ENCODE measurements at places on chromosomes 6 and 20.

DNA sequence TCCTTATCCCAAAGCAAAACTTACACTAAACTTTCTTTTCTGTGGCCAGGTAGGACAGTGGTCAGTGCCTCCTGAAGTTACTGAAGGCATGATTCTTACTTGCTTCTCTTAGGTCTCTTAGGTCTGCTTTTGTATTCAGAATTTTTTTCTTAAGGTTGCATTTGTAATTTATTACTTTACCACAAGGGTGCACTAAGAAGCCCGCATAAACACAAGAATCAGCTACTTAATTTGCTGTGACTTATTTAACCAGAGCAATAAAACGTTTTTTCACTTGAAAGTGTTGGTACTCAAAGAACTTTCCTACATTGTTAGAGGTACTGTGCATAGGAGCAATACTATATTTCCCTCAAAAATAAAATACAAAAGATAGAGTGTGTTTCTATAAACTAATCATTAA, 75.4 kb upstream of the LAMA2 start:
- no peak for DNase-seq

GRCh38 chr6:133266186-133266585, 25.0 kb downstream of the EYA4 start:
- no peak for DNase-seq

DNA sequence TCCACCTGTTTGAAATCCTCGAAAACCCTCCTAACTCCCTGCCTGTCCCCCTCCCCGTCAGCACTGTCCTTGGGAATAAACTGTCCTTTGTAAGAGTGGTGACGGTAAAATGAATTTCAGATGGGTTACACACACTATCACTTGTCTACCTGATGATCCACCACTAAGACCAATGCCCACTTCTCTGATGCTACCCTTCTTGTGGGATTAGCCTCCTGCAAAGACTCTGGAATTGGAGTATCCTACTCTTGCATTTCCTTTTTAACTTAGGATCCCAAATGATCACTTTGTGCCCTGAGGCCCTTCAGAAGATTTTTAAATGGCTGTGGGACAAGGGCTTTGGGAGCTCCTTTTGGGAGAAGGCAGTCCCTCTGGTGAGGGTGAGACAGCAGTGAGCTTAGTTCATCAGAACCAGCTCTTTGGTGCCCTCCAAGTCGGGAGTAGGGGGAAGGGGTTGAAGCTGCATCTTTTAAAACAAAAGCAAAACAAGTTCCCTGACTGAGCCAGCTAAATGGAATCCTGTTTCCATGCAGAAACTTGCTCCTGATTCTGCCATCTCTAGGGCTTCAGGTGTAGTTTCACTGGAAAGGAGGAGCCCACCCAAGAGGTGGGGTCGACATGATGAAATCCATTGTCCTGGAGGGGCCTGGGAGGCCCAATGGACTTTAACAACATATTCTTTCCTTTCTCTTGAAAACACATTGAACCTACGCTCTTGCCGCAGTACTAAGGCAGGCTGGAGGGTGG, 86.5 kb downstream of the ASXL1 start:
- DNase-seq: no peak

DNA sequence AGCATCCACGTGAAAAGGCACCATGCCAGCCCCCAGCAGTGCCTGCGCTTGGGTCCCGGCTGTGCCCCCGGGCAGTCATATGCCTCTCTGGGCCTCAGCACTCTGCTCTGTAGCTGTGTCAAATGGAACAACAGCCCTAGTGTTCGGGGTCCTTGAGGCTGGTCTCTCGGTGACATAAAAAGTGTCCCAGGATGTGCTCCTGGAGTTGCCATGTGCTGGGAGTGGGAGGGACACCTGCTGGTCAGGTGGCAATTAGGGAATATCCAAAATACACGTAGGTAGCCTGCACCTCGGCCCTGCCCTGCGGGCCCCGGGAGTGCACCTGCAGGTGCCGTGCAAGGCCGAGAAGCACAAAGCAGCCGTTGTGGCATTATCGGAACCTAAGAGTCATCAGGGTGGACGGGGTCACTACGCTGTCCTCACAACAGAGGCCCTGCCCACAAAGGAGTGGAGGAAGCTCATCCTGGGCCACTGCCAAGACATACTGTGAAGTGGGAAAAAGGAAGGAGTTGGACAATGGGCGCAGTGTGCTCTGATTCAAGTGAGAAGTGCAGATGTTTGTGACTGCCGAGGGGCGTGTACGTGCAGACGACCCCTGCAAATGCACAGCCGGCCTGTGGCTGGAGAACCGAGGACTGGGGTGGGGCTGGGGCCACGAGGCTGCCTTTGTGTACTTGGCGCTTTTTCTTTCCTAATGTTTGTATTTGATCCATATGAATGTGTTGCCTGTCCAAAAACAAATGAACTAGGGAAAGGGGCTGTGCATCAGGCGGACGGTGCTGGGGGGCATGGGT, 24.6 kb downstream of the SLCO4A1 start:
- no peak for DNase-seq

DNA sequence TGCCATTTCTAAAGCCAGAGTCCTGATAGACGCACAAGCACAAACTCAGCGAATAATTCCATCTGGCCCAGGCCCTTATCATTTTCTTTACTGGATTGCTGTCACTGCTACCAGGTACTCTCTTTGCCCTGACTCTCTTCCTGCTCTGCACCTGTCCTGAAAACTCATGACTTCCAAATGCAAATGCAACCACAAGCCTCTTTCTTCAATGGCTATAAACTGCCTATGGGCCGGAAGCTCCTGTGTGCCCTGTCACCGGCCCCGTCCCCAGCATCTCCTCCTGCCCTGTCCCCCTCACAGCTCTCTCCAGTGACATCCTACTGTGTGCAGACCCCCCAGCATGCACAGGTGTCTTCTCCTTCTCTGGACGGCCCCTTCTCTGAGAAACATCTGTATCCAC, 302.6 kb downstream of the GMDS start:
- DNase-seq: no peak

DNA sequence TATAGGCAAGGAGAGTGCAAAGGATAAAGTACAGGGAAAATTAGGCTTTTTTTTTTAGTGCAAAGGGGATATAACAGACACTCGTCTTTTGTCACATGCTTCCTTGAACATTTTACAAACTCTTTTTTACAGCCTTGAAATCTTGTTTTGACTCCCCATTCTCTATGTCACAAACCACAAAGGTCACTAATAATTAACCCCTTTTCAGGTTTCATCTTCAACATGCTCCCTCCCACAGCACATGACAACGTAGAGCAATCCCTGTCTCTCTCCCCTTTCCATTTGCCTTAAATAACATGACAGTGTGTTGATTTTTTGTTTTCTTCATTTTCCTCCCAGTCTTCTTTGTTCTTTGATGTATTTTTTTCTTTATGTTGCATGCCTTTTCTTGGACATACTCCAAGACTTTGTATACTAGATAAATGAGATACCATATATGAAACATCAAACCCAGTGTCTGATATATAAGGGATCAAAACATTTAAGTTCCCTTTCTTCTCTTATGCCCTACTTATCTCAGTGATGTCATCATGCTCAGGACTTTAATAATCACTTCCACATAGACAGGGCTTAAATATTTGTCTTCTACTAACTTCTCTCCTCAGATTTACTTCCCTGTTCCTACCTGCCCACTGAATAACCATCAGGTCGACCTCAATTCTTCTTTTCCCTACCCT, 378.7 kb upstream of the HSF2 start:
- DNase-seq: no peak

GRCh38 chr6:39166189-39166911, 51.4 kb upstream of the SAYSD1 start:
- peak; percentile 3 for DNase-seq

GRCh38 chr6:71446470-71446869, 157.9 kb downstream of the OGFRL1 start:
- DNase-seq: no peak
